ENCODE measurements at places on chromosomes 6 and 20.

DNA sequence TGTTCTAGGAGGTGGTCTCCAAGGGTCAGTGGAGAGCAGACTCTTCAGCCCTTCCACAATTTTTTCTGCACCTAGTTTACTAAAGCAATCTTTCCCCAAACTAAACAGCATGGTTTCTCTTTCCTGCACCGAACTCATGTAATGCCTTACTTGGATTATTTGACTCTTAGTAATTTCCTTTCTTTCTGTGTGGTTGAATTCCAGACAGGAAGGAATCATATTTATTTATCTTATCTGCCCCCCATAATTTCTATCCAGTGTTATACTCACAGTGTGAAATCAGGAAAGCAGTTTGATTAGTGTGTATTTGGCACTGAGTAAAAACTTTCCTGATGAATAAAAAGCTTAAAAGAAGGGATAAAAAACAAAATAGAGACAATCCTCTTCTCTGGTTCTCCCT lies 140.3 kb upstream of the STMND1 start:
- DNase-seq, result no peak

GRCh38 chr20:50713657-50714101 lies 17.7 kb upstream of the PARD6B start:
- DNase-seq, result no peak

DNA sequence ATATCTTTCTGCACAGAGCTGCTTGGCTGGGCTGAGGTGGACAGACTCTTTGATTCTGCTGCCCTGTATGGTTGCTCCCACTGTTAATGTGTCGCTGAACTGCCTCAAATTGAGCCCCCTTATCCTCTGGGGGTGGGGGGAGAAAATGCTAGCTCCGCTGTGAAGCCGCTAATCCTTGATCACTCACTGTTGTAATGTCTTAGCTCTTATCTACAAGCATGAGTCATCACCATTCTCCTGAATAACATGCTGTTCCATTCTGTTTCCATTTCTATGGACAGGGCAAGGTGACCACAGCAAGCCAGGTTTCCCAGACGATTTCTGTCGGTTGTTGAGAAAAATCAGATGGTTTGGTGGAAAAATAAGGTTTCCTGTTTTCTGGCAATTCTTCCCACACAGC lies 218.4 kb upstream of the GGTLC1 start:
- no peak for DNase-seq

GRCh38 chr6:161918109-161918531 lies 644.3 kb upstream of the AGPAT4 start:
- no peak for DNase-seq

GRCh38 chr20:59723108-59723500 lies 118.8 kb downstream of the PHACTR3 start:
- DNase-seq, result no peak

- DNase-seq, result no peak
Observed at GRCh38 chr6:71349976-71350615, 61.5 kb downstream of the OGFRL1 start.

DNA sequence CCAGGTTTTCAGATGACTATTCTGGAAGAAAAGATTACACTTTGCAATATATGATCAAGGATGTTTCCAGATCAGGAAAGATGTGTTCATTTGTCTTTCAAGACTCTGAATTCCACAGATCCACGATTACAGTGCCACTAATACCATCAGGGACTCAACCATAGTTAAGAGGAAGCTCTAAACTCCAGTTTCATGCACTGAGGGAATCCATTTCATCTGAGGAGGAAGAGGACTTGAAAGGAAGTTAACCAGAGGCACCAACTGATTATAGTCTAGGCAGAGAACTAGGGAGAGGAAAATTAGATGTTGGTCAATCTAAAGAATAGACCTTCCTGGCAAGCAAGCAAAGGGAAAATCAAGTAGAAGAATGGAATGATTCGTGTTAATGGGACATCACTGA lies 218.3 kb upstream of the PRDM1 start:
- no peak for DNase-seq

- DNase-seq, result no peak
Observed at GRCh38 chr6:167235421-167236238, 55.5 kb upstream of the UNC93A start.

GRCh38 chr20:18987781-18988360 lies 174.3 kb downstream of the SCP2D1 start:
- DNase-seq, result no peak

DNA sequence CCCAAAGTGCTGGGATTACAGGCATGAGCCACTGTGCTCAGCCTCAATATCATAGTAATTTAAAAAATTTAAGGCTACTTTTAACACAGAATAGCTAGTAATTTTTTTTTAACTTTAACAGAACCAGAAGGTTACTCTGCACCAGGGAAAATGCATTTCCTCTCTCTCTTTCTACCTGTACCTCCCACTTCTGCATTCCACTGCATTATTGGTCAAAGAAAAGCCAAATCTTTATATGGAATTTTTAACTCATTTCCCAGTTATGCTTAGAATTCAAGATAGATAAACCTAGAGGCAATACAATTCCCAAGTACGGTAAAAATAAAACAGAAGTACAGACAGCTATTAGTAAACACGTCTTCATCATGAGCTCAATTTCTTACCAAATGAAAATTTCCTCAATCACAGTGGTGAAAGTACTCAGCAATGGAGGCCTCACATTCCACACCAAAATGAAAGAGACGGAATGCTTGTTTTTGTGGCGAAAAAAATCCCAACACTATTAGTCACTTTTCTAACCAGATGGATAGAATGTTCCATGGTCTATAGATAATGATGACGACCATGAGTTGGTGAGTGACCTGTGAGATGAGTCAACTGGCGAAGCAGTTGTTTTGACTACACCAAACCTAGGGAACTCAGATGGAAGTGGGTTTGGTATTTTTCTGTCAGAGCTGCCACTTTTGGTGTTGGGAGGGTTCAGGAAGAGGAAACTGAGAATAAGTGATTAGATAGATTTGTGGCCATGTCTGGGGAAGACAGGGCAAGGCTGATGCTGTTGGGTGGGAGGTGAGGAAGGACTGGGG lies 104.7 kb upstream of the SGK1 start:
- no peak for DNase-seq

DNA sequence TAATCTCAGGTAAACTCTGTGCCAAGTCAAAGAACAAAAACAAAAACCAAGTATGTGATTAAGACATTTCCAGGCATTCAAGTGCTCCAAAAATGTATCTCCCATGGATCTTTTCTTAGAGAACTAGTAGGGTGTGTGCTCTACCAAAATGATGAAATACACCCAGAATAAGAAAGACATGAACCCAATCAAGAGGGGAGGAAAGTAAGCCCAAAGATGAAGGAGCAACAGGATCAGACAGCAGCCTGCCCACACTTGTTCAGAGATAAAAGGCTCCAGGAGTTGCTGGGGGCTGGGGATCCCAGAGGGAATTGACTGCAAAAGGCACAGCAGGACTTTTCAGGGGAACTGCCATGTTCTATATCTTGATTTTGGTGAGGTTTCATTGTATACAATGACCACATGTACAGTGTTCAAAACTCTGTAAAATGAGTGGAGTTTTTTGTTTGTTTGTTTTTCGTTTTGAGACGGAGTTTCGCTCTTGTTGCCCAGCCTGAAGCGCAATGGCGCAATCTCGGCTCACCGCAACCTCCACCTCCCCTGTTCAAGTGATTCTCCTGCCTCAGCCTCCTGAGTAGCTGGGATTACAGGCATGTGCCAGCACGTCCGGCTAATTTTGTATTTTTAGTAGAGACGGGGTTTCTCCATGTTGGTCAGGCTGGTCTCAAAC lies 24.4 kb downstream of the GCM1 start:
- no peak for DNase-seq

DNA sequence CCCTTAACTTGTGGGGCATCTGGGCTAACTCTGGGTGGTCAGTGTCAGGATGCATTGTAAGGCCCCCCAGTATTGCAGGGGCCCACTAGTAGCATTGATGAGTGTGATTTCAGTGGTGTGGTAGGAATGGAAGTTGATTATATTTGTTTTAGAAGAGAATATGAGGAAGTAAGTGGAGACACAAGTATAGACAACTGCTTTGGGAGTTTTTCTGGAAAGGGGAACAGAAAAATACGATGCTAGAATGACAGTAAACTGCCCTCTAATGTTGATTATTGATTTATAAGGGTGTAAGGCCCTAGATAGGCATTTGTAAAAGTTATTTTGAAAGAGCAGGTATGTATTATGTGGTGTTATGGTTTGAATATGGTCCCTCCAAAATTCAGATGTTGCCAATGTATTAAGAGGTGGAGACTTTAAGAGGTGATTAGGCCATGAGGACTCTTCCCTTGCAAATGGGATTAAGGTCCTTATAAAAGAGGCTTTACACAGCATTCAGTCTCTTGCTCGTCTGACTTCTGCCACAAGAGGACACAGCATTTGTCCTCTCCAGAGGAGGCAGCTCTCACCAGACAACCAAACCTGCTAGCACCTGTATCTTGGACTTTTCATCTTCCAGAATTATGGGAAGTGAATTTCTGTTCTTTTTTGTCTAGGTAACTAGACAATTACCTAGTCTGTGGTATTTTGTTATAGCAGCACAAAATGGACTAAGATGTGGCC lies 135.9 kb upstream of the DTNBP1 start:
- DNase-seq, result no peak

GRCh38 chr20:62049342-62050165 lies 16.1 kb downstream of the TAF4 start:
- no peak for DNase-seq

- DNase-seq, result peak; percentile 28
Observed at GRCh38 chr6:33620158-33620855, 815 bp upstream of the ITPR3 start.

DNA sequence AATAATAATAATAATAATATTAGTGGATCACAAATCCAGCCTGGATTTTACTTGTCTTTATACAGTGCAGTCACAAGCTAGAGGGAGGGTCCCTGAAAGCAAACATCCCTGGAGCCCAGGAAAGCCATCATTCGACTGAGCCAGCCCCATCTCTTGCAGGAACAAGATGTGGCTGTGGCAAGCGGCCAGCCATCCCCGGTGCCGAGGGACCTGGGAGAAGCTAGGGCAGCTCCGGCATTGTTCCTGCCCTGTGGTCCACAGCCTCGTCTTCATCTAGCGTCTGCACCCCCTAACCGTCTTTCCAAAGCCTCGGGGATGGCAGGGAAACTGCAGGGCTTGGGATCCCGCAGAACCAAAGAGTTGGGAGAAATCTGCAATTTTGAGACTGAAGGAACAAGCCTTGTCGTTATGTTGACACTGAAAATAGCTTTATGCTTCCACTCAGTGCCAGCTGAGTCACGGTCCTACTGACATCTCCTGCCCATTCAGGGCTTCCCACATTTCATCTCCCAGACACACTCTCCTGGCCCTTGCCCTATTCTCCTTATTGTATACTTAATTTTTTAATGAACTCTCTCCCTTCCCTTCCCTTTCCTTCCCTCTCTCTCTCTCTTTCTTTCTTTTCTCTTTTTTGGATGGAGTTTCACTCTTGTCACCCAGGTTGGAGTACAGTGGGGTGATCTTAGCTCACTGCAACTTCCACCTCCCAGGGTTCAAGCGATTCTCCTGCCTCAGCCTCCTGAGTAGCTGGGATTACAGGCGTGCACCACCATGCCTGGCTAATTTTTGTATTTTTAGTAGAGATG lies 62.5 kb upstream of the ZNFX1 start:
- no peak for DNase-seq

DNA sequence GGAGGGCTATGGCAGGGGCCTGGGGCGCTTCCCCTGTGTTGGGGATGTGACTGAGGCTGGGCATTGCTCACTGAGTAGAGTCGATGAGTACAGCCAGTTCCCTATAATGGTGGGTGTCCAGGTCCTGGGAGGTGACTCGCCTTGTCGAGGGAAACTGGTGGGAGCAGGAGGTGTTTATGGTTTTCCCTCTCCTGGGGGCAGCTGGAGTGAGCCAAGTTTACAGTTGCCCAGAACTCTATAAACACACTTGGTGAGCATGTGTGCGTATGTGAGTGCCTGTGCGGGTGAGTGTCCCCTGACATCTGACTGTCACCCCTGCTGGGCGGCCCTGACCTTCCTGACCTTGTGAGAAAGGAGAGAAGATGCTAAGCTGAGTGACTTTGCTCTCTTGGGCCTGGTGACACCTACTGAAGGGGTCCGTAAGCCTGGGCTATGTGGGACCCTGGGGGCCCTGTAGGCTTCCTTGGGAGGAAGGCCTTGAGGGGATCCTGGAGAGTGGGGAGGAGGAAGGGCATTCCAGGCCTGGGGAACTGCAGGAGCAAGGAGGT lies 65.9 kb downstream of the VEGFA start:
- no peak for DNase-seq

DNA sequence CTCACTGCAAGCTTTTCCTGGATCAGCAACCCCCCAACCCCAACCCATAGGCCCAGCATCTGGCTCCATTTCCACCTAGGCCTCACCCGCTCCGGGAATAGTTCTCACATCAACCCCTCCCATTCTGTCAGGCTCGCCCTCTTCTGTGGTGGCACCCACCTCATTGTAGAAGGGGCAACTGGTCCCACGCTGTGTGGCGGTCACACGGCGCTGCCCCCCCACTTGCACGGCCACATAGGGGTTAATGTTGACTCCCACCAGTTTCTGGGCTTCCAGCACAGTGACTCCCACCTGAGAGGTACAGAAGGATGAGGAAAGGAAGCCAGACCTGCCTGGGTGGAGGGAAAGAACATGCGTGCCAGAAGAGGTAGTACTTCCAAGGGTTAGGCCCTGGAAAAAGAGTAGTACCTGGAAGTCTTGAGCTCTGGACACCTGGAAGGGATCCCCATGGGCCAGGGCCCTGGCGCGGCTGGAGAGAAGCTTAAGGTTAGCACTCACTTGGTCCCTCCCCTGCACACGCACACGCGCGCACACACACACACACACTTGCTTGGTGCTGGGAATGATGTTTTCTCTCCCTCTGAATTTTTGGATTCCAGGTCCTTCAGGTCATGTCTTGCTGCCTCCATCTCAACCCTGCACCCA lies 12.7 kb upstream of the SPAG4 start:
- no peak for DNase-seq

GRCh38 chr6:131982740-131983259 lies 31.6 kb upstream of the CCN2 start:
- DNase-seq, result no peak
